CD4-positive, alpha-beta memory T cell (primary cell): ENCODE measurements at places on chromosomes 11 and 22.

GRCh38 chr11:103830205-103830604 is 206.2 kb upstream of the DDI1 start:
- no peaks in the 10 kb centered on the region for H3K4me1 ChIP-seq
- no peaks in the 10 kb centered on the region for H3K36me3 ChIP-seq
- H3K4me3 ChIP-seq = no peak overlapping the region
- H3K27me3 ChIP-seq = no peaks in the 10 kb centered on the region

GRCh38 chr22:42587588-42588175 is 27.0 kb downstream of the POLDIP3 start:
- no peak overlapping the region for H3K4me3 ChIP-seq
- no peak overlapping the region for H3K27ac ChIP-seq
- no peaks in the 10 kb centered on the region for H3K27me3 ChIP-seq
- H3K36me3 ChIP-seq = peaks cover 60% of the 10 kb centered on the region
- DNase-seq = no peak

DNA sequence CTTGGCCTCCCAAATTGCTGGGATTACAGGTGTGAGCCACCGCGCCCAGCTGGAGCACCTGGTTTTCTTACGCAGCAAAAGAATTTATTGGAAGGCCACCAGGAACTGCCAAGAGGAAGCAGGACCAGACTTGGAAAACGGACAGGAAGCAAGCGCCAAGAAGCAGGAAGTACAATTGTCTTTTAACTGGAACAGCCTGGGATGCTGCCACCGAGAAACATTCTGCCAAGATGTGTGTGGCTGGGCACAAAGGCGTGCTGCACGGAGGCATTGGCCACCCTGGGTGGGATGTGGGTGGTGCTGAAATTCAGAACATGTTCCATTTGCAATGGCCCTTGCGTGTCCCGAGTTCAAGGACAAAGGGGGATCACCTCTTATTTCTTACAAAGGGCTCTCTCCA is 15.4 kb downstream of the SLC3A2 start:
- DNase-seq = no peak
- H3K27me3 ChIP-seq = no peaks in the 10 kb centered on the region
- H3K4me3 ChIP-seq = no peak overlapping the region
- no peak overlapping the region for H3K27ac ChIP-seq
- no peaks in the 10 kb centered on the region for H3K36me3 ChIP-seq

DNA sequence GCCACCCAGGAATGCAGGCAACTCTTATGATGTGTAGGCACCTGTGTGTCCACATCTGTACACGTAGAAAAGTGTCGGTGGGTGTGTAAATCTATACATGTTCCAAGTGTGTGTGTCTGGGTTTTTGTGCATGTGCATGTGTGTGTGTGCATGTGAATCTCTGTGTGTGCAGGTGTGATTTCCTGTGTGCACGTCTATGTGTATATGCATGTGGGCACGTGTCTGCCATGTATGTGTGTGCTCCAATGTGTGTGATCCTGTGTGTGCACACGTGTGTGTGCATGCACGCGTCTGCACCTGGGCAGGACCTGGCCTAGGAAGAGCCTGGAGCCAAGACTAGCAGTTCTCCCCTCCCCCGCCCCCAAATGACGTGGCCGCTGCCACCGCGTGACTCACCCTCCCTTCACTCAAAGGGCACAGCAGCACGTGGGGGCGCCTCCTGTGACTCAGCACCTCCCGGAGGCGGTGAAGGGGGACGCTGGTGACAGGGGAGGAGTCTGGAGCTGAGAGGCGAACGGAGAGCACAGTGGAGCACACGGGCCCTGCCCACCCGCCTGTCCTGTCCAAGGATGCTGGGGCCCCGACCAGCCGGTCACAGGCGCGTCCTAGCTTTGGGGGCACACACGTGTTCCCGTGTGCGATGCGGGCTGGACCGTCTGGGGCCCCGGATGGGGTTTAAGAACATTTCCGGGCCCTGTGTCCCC is 10.1 kb downstream of the PIM3 start:
- H3K4me1 ChIP-seq = peaks cover 36% of the 10 kb centered on the region
- no peaks in the 10 kb centered on the region for H3K36me3 ChIP-seq
- H3K4me3 ChIP-seq = no peak overlapping the region
- H3K27me3 ChIP-seq = no peaks in the 10 kb centered on the region
- peak; percentile 88 for DNase-seq

DNA sequence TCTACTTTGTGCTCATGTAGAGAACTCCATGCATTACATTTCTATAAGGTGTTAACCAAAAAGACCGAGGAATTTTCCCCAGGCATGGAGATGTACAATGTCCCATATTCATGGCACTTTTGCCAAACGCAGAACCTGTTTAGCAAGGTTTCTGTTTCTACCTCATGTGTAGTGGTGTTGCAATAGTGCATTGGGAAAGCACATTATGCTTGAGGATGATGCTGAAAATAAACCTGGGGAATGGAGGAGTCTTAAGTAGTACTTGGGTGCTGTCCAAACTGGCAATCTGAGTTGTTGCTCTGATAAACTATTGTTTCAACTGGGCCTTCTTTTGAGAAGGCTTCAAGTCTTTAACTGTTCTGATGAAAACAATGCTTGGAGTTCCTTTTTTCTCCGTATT is 11.5 kb upstream of the MUC15 start:
- no peaks in the 10 kb centered on the region for H3K4me1 ChIP-seq
- no peak overlapping the region for H3K4me3 ChIP-seq
- no peak overlapping the region for H3K27ac ChIP-seq
- H3K36me3 ChIP-seq = no peaks in the 10 kb centered on the region
- H3K27me3 ChIP-seq = no peaks in the 10 kb centered on the region

GRCh38 chr11:95912902-95913560 is 10.9 kb downstream of the MTMR2 start:
- no peaks in the 10 kb centered on the region for H3K4me1 ChIP-seq
- H3K27ac ChIP-seq = no peak overlapping the region
- no peak for DNase-seq
- H3K4me3 ChIP-seq = no peak overlapping the region
- H3K36me3 ChIP-seq = no peaks in the 10 kb centered on the region

GRCh38 chr11:6402561-6402981 is 12.3 kb downstream of the SMPD1 start:
- H3K36me3 ChIP-seq = peaks cover 9% of the 10 kb centered on the region
- peaks cover 72% of the 10 kb centered on the region for H3K4me1 ChIP-seq

GRCh38 chr11:14081581-14082231 is 119.2 kb downstream of the SPON1 start:
- H3K27ac ChIP-seq = no peak overlapping the region
- no peaks in the 10 kb centered on the region for H3K27me3 ChIP-seq
- DNase-seq = no peak
- no peak overlapping the region for H3K4me3 ChIP-seq
- H3K4me1 ChIP-seq = peaks cover 30% of the 10 kb centered on the region
- H3K36me3 ChIP-seq = no peaks in the 10 kb centered on the region

DNA sequence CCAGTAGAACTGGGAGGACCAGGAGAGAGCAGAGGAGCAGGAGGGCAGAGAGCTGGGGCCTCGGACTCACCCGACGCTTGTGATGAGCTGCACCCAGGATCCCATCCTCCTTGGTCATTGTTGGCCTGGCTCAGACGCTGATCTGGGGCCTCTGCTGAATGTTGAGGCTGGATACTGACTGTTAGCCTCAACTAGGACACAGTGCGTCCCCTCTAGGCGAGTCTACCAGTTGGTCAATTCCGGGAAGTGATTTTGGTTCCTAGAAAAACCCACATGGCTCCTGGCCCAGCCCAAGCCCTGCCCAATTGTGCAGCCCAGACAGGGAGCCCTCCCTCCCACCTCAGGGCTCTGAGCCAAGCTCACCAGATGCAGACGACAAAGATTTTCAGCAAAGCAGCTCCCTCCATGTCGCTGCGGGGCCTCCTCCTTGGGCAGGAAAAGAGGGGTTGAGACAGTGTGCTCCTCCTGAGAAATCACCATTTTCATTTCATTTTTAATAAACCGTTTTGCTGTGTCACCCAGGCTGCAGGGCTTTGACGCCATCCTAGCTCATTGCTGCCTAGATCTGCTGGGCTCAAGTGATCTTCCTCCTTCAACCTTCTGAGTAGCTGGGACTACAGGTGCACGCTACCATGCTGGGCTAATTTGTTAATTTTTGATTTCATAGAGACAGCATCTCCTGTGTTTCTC is at the start of gene APOL4:
Gene APOL4, minus strand, starts transcription at position 180 of the 690 bp plus-strand sequence. Its CDS starts 75 bp downstream, at position 105.
- no peaks in the 10 kb centered on the region for H3K4me1 ChIP-seq
- H3K27ac ChIP-seq = no peak within 1 kb of the TSS
- H3K4me3 ChIP-seq = no peak within 1 kb of the TSS
- no peaks in the 10 kb centered on the region for H3K36me3 ChIP-seq

DNA sequence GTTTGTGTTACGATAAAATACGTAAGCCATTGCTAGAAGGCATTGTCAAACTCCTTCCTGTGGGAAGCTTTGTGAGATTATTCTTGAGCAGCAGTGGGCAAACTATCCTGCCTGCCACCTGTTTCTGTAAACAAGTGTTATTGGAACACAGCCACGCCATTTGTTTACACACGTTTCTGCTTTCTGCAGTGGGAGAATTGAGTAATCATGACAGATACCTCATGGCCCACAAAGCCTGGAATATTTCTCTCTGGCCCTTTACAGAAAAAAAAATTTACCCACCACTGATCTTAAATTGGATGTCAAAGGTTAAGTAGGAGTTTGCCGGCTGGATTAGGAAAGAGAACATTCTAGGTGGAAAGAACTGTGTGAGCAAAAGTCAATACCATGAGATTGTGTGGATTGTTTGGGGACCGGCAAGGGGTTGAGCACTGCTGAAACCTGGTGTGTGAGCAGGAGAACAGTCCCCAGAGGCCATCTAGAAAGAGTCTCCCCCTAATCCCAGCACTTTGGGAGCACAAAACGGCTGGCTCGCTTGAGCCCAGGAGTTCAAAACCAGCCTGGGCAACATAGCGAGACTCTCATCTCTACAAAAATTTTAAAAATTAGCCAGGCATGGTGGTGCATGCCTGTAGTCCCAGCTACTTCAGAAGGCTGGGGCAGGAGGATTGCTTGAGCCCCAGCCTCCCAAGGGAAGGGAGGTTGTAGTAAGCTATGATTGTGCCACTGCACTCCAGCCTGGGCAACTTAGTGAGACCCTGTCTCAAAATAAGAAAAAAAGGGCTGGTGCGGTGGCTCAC is 6.0 kb upstream of the PLA2G6 start:
- no peak for DNase-seq
- no peaks in the 10 kb centered on the region for H3K27me3 ChIP-seq
- H3K4me3 ChIP-seq = no peak overlapping the region
- H3K27ac ChIP-seq = no peak overlapping the region
- no peaks in the 10 kb centered on the region for H3K4me1 ChIP-seq

DNA sequence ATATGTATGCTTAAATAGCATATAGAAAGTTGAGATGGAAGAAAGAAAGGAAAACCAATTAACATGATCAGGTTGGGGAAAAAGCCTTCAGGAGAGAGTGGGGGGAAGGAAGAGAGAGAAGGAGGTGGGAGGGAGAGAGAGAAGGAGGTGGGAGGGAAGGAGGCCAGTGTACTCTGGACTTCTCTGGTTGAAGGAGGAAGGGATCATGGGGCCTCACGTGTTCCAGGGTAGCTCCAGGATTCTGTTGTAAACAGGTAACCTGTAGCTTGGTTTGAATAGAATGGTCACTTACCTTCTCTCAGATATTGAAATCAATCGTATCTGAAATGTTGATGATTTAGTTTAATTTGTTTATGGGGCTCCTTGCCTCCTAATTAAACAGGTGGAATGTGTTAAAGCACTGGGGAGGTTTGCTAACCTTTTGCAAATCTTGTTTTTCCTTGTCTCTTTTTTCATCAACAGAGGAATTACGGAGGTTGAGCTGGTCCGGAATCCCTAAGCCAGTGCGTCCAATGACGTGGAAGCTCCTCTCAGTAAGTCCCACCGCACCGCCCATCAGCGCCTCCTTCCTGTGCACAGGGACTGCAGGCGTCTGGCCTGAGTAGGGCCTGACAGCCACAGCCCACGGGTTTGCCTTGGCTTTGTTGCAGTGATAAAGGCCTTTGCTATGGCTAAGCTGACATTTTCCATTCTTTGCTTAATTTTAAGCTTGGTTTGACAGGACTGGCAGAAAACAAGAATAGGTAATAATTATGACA is 115.9 kb downstream of the TBC1D22A start:
- no peak overlapping the region for H3K27ac ChIP-seq
- H3K27me3 ChIP-seq = no peaks in the 10 kb centered on the region
- peaks cover 2% of the 10 kb centered on the region for H3K36me3 ChIP-seq

- no peak for DNase-seq
- H3K36me3 ChIP-seq = no peaks in the 10 kb centered on the region
- no peaks in the 10 kb centered on the region for H3K27me3 ChIP-seq
- H3K27ac ChIP-seq = peak overlapping the region; percentile 14
- H3K4me1 ChIP-seq = peaks cover 63% of the 10 kb centered on the region
Measured at GRCh38 chr11:119266517-119267255, 50.2 kb downstream of the MCAM start.

DNA sequence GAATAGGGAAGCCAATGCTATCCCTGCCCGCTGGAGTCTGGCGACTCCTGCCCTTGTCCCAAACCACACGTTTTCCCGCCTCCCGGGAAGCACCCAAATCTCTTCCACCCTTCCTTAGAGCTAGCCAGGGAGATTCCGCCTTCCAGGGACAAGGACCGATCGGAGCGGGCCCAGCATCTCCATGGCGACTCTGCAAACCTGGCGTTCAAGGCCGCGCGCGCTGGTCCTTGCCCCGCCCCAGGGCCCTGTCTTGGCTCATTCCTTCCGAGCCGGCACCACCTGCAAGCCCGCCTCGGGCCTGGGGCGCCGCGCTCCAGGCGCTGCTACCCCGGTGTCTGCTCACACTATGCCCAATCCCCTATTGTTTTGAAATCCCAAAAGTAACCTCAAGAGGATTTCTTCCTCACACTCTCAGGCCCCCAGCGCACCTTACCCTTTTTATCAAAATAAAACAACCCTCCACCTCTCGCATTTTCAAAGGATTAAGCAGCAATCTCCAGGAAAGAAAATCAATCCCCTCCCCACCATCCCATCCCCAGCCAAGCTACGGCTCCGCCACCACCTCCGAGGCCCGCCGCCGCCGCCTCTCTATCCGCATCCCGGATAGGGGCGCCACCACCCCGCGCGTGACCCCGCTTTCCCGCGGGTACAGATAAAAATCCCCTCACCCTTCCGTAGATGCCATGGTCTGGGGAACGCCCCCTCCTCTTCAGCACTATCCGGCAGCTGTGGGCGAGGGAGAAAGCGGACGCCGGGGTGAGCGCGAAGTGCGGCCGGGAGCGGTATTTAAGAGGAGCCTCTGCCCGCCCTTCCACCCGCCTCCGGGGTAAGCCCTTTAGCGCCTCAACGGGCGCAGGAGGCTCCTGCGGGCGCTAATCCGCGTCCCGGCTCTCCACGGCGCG is 825 bp downstream of the SLC1A2 start:
- peaks cover 37% of the 10 kb centered on the region for H3K27me3 ChIP-seq
- no peaks in the 10 kb centered on the region for H3K4me1 ChIP-seq
- H3K27ac ChIP-seq = no peak overlapping the region
- no peak overlapping the region for H3K4me3 ChIP-seq
- H3K36me3 ChIP-seq = no peaks in the 10 kb centered on the region
